ENCODE measurements at places on chromosomes 3 and 15.

DNA sequence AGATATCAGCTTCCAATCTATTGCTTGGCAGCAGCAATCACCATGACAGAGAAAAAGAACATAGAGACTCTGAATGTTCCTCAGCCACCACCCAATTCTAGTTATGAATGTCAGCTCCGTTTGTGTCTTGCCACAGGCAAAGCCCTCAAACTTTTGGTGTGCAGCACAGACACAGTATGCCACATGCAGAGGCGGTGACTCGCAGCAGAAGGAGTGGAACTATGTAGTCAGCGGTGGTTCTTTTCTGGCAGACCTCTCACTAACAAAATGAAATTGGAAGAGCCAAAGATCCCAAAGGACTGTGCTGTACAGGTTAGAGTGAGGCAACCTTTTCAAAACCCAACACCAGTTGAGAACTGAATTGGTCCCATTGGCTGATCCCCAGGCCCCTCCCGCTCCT, 220.9 kb downstream of the SLC9A9 start:
- DNase-seq = no peak

DNA sequence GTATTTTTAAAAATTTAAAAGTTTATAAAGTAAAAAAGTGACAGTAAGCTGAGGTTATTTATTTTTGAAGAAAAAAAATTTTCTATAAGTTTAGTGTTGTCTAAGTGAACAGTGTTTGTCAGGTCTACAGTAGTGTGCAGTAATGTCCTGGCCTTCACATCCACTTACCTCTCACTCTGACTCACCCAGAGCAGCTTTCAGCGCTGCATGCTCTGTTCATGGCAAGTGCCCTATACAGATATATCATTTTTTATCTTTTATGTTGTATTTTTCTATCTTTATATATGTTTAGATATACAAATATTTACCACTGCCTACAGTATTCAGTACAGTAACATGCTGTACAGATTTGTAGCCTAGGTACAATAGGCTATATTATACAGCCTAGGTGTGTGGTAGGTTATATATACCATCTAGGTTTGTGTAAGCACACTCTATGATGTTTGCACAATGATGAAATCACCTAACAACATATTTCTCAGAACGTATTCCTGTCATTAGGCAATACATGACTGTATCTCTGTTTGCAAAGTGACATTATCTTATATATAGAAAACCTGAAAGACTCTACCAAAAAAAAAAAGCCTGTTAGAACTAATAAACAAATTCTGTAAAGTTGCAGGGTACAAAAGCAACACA, 75.9 kb upstream of the TMC3 start:
- DNase-seq = no peak

- peak; percentile 40 for DNase-seq
Measured at GRCh38 chr15:71440489-71441110, 325.3 kb downstream of the THSD4 start.

- DNase-seq = no peak
Measured at GRCh38 chr3:155664925-155665695, 79.8 kb downstream of the PLCH1 start.

GRCh38 chr15:35540885-35541284, 5.1 kb downstream of the DPH6 start:
- DNase-seq = no peak

- peak; percentile 52 for DNase-seq
Measured at GRCh38 chr3:129827765-129828164, 65.7 kb downstream of the TMCC1 start.

GRCh38 chr15:77852241-77853007, 219.7 kb upstream of the LINGO1 start:
- DNase-seq = no peak

DNA sequence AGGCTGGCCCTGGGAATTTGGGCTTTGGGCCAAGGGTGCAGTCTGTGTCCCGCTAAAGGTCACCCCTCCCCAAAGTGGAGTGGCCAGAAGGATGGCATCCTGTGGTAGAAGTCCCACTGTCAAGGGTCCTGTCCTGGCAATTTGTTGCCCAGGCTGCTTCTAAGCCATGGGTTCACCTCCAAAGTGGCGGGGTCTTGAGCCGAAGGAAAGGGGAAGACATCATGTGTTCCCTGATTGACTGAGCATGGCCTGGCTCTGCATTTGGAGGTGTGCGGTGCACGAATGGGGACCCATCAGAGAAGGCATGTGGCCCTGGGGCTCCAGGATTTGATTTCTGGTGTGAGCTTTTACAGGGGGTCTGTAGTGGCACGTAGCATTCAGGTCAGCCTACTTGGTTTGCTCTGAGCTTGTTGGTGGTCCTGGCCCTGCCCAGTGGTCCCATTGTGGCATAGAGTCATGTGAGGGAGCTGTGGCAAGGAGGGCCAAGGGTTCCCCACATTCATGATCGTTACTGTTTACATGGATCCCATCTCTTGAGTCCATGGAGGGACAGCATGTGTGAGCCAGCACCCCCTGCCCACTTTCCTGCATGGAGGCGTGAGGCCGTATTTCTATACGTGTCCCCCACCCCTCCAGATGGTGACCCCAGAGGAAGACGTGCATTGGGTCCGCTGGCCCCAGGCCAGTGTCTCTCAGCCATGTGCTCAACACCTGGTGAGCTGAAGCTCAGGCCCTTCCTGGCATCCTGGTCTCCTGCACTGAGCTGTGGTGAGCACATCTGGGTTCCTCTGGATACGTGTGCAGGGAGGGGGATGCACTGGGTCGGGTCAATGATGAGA, 225.1 kb downstream of the SNRPN start:
- no peak for DNase-seq

DNA sequence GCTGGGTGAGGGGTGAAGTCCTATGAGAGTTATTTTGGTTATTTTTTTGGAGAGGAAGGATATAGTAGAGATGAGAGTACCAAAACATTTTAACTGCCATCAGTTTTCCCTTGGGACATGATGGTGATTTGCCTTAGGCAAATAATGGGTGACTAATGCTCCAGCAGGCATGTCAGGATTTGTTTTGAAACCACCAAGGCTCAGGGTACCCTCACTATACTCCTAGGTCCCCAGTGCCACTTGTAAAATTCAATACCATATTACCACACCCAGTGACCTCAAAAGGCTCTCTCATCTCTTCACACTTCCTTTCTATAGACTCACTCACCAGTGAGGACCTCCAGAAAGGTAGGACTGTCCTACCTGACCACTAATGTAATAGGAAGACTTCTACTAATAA, 83.6 kb downstream of the WDR72 start:
- no peak for DNase-seq

GRCh38 chr3:126419151-126419703, 24.5 kb downstream of the CFAP100 start:
- DNase-seq = no peak

GRCh38 chr15:47780971-47781370, 63.7 kb downstream of the SEMA6D start:
- no peak for DNase-seq

DNA sequence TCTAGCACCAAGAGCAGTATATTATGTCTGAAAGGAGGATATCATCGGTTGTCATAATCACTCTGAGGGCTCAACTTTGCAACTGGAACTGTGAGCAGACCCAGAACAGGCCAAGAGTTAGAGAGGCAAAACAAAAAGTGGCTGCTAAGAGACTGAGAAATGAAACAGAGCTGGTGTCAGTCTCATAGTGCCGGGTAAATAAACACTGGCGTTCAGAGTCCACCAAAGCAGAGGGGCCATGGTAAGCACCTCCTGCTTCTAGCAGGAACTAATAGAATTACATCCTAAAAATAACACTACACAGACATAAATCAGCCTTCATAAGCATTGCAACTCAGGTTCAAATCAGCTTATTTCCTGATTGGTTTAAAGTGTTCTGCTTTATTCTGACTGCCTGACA, 10.3 kb upstream of the IL12A start:
- no peak for DNase-seq

GRCh38 chr3:77652624-77653023, 612.7 kb downstream of the ROBO2 start:
- DNase-seq = no peak

- no peak for DNase-seq
Measured at GRCh38 chr15:85496551-85497171, 116.3 kb downstream of the AKAP13 start.

GRCh38 chr3:136251511-136251910, 1.4 kb downstream of the PCCB start:
- DNase-seq = no peak

GRCh38 chr15:90001062-90001682, at the start of gene ZNF710:
ZNF710 (plus strand) TSS chr15:90001324; CDS start chr15:90067138, 65,814 bp downstream.
- DNase-seq = peak; percentile 39

DNA sequence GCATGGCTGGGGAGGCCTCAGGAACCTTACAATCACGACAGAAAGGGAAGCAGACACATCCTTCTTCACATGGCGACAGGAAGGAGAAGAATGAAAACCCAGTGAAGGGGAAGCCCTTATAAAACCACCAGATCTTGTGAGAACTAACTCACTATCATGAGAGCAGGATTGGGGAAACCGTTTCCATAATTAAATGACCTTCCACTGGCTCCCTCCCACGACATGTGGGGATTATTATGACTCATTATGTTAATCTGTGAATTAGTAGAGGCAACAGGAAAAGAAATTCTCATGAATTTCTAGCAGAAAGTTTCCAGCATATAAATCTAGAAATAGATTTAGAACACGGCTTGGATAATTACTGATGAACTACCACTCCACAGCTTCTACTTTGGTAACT, 937.3 kb downstream of the ROBO1 start:
- no peak for DNase-seq

GRCh38 chr3:81308306-81308705, 453.1 kb downstream of the GBE1 start:
- no peak for DNase-seq
